ENCODE measurements at places on chromosomes 6 and 20. TPM values are rescaled to one million over a fixed set of nuclear protein-coding genes. Genes with fewer than 3 reads are reported as not detected.

Gene FUT9
- under 0.01 TPM for total RNA-seq

Gene PLCB1
- total RNA-seq, result 33.4 TPM

Gene LPIN3
- total RNA-seq, result 0.94 TPM

Gene RSPO3
- total RNA-seq, result under 0.01 TPM

Gene FAM209B
- total RNA-seq, result not detected

Gene SLC17A9
- total RNA-seq, result 6.9 TPM

Gene SLC17A4
- not detected for total RNA-seq

Gene MATN4
- total RNA-seq, result 0.06 TPM

Gene DLK2
- total RNA-seq, result 1.1 TPM

Gene PIGU
- total RNA-seq, result 10.1 TPM

Gene SGK2
- total RNA-seq, result under 0.01 TPM

Gene RCAN2
- 3.2 TPM for total RNA-seq

Gene KCNQ2
- not detected for total RNA-seq

Gene ZNF512B
- 6.3 TPM for total RNA-seq

Gene LY6G6C
- not detected for total RNA-seq

Gene HSPA12B
- total RNA-seq, result 11.1 TPM

Gene ADTRP
- total RNA-seq, result 0.76 TPM

Gene MEI4
- under 0.01 TPM for total RNA-seq

Gene FAM83B
- total RNA-seq, result not detected

Gene HLA-DOA
- not detected for total RNA-seq

Gene TFAP2A
- total RNA-seq, result not detected

Gene PACRG
- not detected for total RNA-seq

Gene PRR18
- not detected for total RNA-seq

Gene HAO1
- not detected for total RNA-seq

Gene ENPP5
- total RNA-seq, result not detected

Gene PTPRT
- total RNA-seq, result not detected

Gene CLPSL1
- total RNA-seq, result not detected

Gene MMUT
- 16.4 TPM for total RNA-seq

Gene DST
- total RNA-seq, result 292 TPM

Gene PHACTR3
- 6.0 TPM for total RNA-seq

Gene FAM209A
- total RNA-seq, result not detected

Gene TENT5A
- total RNA-seq, result 0.76 TPM

Gene NRSN1
- not detected for total RNA-seq

Gene SMPDL3A
- total RNA-seq, result 5.3 TPM

Gene ZNF391
- 0.50 TPM for total RNA-seq

Gene C4A
- 1.5 TPM for total RNA-seq

Gene PTK6
- total RNA-seq, result 0.13 TPM

Data from bladder microvascular endothelial cell (primary cell).